ENCODE measurements at places on chromosomes 3 and 15.

- DNase-seq, result no peak
Observed at GRCh38 chr15:73993211-73993994, 1.1 kb upstream of the PML start.

GRCh38 chr3:170090601-170090981 lies 52.8 kb downstream of the GPR160 start:
- no peak for DNase-seq

- no peak for DNase-seq
Observed at GRCh38 chr3:194571491-194572142, 61.6 kb downstream of the TMEM44 start.

DNA sequence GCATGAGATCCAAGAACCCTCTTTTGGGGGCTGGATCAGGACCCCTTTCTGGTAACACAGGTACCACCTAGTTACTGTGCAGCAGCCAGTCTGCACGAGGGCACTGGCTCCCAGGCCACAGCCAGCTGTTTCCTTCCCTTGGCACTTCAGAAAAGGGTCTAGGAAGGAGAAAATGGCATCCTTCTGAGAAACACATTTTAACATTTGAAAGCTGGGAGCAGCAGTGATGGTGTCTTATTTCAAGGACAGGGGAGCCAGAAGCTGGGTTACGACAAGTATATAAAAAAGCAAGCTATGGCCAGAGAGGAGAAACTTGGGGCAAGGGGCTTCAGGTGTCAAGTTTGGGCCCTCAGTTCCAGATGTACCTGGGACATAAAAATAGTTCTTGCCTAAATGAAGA lies 282.8 kb downstream of the CTNNB1 start:
- DNase-seq, result no peak

GRCh38 chr15:65382921-65383320 lies 5.1 kb upstream of the IGDCC3 start:
- DNase-seq, result no peak

DNA sequence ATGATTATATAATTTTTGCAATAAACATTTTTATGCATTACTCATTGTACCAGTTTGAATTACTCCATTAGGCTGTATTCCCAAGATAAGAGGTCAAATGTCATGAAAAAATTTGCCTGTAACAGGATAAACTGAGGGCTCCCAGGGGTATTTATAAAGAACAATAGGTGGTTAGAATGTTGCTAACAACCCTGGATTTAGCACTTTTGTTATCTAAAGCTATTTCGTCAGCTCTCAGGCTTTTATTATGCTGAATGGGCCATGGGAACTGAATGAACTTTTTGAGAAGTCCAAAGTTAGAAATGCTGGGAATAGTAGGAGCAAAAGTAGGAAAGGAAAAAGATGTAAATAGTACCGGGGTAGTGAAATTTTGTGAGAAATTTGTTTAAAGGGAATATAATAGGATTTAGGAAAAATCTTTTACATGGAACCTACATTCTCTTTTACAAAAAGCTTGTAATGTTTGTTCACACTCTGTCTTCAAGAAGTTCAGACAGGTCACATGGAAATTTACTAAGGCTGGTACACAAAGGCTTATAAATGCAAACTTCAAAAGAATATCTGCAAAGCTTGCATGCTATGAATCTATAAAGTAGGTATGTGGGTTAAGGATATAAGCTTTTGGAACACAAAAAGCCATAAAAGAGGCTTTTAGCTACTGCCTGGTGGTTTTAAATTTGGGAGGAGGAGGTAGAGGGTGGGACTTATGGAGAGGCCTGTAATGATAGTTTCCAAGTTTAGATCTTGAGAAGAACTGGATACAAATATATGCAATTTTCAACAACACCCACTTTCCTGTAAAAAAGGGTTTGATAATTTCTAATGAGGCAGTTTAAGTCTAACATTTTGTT lies 445.8 kb upstream of the NAALADL2 start:
- DNase-seq, result no peak

GRCh38 chr15:45429941-45430792 lies 51.8 kb upstream of the GATM start:
- peak; percentile 70 for DNase-seq

GRCh38 chr3:117405359-117405758 lies 695.8 kb downstream of the TUSC7 start:
- no peak for DNase-seq

DNA sequence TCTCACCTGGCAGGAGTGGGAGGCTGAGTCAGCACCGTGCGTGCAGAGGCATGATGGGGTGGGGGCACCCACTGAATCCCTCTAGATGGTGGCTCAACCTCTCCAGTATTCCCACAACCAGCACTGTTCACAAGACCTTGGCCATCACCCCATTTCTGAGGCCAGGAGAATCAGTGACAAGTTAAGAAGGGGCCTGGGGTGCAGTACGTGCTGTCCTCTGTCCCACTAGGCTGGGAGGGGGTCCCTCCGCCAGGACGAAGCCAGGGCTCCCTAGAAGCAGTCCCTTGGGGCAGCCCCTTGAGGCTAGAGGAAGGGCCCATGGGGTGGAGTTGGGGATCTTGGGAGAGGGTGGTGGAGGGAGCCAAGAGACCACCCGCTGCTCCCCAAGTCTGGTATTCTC lies 4.8 kb downstream of the MYL3 start:
- no peak for DNase-seq

All from neuronal stem cell (in vitro differentiated cells).